ENCODE measurements at places on chromosomes 11 and 22.

DNA sequence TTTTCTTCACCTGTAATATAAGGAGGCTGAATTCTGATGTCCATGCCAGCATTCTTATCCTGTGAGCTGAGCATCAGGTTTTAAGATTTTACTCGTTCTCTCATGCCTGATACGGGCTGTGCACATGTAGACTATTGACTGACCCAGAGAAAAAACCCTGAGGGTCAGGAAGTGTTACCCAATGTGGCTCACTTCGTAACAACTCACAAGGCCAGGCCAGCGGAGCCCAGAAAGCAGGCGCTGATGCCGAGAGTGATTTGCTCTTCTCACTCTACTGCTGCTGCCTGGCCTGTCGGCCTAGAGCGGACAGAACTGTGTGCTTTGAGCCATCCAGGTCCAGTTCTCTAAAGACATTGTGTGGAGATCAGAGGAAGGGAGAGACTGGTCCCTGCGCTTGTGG lies 10.8 kb downstream of the THYN1 start:
- DNase-seq = no peak

- DNase-seq = no peak
These were observed 13.0 kb downstream of the TBC1D10A start for GRCh38 chr22:30313527-30314363.

DNA sequence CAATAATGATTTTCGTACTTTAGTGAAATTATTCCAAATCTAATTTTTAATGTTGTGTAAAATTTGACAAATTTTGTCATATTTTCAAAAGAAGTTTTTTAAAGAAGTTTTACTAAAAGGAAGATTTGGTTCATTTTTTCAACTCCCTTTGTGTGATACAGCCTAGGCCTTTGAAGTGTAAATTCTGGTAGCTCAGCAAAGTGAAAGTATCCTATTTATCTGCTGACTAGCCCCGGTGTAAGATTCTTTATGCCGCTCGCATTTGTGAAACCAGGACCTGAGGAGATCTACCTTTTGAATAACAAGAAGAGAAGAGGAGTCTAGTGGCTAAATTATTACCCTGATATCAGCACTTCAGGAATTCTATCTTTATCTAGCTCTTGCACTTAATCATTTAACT lies 177.4 kb downstream of the JRKL start:
- DNase-seq = no peak

GRCh38 chr22:41939981-41940831 lies 6.7 kb downstream of the CENPM start:
- peak; percentile 83 for DNase-seq

DNA sequence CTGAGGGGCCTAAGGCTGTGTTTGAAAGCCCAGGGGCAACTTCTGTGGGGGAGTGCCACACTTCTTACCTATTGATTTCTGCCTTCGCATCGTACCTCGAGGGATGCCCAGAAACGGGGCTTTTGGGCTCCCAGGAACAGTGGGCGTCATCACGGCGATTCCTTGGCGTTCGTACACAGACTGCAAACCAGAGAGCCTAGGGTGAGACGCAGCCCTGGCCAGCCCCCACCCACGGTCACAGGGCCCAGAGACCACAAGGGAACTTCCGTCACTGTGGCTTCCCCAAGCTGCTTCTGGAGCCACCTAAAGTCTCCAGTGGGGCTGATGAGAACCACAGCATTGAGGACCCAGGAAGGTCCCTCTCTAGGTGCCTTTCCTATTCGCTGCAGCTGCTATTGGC lies 91.9 kb downstream of the CTTN start:
- DNase-seq = no peak

Data from stimulated activated CD4-positive, alpha-beta T cell treated with anti-CD3 and anti-CD28 coated beads, Interleukin-12 subunit alpha, Interleukin-12 subunit beta, amount 100 ng/mL, for 4 hours (primary cell).